HFFc6 (cell line): ENCODE measurements at places on chromosomes 1 and 21.
A peak's percentile ranks its signal among the peaks of the same experiment; 100 is the strongest.

DNA sequence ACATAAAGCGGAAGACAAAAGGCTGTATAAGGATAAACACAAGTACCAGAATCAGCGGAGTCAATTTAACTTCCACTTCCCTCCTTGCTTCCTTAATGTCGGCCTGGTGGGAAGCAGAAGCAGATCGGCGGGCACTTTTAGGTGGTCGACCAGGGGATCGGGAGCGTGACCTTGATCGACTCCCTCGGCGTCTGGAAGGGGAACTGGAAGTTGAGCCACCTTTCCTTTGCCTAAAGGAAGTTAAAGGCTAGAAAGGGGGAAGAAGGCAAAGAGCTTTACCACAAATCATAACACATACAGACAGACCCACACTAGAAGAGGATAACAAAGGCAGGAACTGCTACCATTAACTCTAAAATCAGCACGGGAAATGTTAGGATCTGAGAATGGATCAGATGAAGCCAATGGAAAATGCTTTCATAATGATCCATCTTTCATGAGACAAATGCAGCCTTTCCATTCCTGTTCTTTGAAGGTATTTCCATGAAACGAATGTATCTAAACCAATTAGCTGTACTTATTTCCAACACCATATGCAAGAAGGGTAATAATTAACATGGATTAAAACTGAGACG is 5.7 kb downstream of the LBR start:
- H3K27me3 ChIP-seq = peaks cover 3% of the 10 kb centered on the region; the same call in 1 of the 2 replicates
- H3K27ac ChIP-seq = peak overlapping the region; percentile 46
- DNase-seq = no peak
- H3K36me3 ChIP-seq = peaks cover 13% of the 10 kb centered on the region

DNA sequence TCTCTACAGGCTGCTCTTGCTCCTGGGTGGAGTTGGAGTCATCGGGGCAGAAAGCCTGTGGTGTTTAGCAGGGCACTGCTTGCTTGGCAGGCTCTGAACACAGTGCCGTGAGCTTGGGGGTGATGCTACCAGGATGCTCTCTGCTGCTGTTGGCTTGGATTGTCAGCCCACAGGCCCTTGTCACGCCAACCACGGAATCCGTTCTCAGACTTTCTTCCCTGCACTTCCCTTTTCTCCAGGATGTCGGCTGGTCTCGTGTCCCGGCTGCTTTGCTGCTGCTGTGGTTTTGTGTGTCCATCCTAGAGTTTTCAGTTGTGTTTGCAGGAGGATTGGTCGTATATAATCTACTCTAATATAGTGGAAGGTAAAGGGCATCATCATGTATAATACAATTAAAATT is 44.4 kb upstream of the TTC34 start:
- no peaks in the 10 kb centered on the region; the same call in 1 of the 2 replicates for H3K36me3 ChIP-seq
- H3K27me3 ChIP-seq = peaks cover 7% of the 10 kb centered on the region; the same call in 1 of the 2 replicates
- no peak overlapping the region for H3K27ac ChIP-seq
- H3K4me3 ChIP-seq = no peak overlapping the region
- no peak for DNase-seq

GRCh38 chr21:38136201-38136600 is 120.6 kb upstream of the KCNJ15 start:
- H3K27me3 ChIP-seq = peaks cover 7% of the 10 kb centered on the region; the same call in 1 of the 2 replicates
- peak; percentile 50 for DNase-seq
- H3K4me3 ChIP-seq = no peak overlapping the region
- no peak overlapping the region for H3K27ac ChIP-seq
- peaks cover 16% of the 10 kb centered on the region for H3K4me1 ChIP-seq

DNA sequence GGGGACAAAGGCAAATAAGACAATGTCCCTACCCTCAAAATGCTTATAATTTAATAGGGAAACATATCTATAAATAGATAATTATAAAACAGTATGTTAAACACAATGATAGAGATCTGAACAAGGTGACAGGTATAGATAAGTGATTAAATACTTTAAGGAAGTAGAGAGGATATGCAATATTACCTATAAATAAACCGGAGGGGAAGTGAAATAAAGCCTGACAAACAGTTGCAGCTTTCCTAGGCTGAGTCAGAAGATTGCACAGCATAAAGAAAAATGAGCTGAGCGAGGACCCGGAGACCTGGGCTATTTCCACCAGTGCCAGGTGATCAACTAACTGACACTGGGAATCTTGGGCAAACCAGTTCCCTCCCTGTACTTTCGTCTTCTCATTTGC is 11.5 kb upstream of the PSRC1 start:
- H3K27ac ChIP-seq = no peak overlapping the region
- H3K36me3 ChIP-seq = no peaks in the 10 kb centered on the region
- H3K4me1 ChIP-seq = peaks cover 24% of the 10 kb centered on the region
- H3K27me3 ChIP-seq = no peaks in the 10 kb centered on the region; the same call in 1 of the 2 replicates

DNA sequence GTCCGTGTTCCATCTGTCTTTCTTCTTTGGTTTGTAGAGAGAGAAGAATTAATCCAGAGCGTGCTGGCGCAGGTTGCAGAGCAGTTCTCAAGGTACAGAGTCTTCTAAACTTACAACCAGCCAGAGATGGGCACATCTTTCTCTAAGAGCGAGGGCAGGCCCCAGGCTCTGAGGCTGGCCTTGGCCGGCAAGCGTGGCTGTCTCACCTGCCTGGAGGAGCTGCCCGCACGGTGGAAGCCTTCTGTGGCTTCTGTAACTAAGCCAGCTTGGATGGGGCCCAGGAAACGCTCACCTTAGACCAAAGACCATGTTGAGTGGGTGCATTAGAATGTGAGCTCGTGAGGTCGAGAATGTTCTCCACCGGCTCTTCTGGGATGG is 78.6 kb downstream of the PDE9A start:
- no peak overlapping the region for H3K4me3 ChIP-seq
- no peak overlapping the region for H3K27ac ChIP-seq
- no peaks in the 10 kb centered on the region for H3K36me3 ChIP-seq

DNA sequence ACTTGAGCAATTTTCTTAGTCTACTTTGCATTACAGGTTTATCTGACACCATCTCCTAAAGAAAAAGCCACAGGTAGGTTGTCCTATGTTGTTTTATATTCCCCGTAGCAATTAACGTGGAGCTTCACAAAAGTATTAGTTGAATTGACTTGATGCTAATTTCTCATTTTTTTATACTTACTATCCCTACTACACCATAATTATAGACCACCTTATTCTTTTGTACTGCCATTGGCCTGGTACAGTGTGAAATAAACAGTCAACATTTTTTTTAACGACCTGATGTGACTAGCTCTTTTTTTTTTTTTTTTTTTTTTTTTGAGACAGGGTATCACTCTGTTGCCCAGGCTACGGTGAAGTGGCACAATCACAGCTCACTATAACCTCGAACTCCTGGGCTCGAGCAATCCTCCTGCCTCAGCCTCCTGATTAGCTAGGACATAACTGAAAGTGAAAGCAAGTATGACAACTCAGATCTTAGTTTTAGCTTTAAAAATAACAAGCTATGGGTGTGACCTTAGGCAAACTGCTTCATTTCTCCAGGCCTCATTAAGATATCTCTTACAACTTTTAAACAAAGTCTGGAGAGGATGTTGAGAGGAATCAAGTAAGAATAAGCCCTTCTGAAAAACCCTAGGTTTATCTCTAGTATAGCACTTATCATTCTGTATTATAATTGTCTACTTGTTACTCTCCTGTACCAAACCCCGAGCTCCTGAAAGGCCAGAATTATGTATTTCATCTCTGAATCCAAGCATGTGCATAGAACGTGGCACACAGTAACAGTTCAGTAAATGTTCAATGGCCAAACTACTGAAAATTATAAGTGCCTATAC is 49.5 kb downstream of the LUZP1 start:
- DNase-seq = no peak
- peaks cover 67% of the 10 kb centered on the region for H3K4me1 ChIP-seq
- no peaks in the 10 kb centered on the region for H3K27me3 ChIP-seq
- H3K27ac ChIP-seq = peak overlapping the region; percentile 62; the same call in 1 of the 2 replicates
- H3K36me3 ChIP-seq = peaks cover 5% of the 10 kb centered on the region; the same call in 1 of the 2 replicates

DNA sequence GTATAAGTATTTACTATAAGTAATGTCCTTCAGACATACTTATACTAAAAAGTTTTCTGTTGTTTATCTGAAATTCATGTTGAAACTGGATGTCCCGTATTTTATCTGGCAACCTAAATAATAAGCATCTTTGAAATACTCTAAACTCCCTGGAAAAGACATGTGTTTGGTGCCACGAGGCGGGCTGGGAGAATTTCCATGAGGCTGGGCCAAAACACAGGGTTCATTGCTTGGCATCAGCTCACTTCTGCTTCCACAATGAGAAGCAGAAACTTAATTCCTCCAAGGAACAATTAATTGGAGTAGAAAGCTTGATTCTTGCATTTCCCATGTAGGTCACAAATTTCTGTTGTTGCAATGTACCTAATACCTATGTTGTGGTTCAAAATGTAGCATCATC is 110.2 kb downstream of the PSMG1 start:
- H3K27ac ChIP-seq = no peak overlapping the region
- H3K36me3 ChIP-seq = peaks cover 29% of the 10 kb centered on the region; the same call in 1 of the 2 replicates
- H3K4me3 ChIP-seq = no peak overlapping the region
- DNase-seq = no peak

GRCh38 chr21:27134516-27134915 is 167.6 kb upstream of the ADAMTS5 start:
- DNase-seq = no peak
- no peak overlapping the region for H3K27ac ChIP-seq
- no peaks in the 10 kb centered on the region; the same call in none of the 2 replicates for H3K27me3 ChIP-seq
- no peaks in the 10 kb centered on the region for H3K36me3 ChIP-seq
- H3K4me3 ChIP-seq = no peak overlapping the region
- H3K4me1 ChIP-seq = peaks cover 5% of the 10 kb centered on the region

DNA sequence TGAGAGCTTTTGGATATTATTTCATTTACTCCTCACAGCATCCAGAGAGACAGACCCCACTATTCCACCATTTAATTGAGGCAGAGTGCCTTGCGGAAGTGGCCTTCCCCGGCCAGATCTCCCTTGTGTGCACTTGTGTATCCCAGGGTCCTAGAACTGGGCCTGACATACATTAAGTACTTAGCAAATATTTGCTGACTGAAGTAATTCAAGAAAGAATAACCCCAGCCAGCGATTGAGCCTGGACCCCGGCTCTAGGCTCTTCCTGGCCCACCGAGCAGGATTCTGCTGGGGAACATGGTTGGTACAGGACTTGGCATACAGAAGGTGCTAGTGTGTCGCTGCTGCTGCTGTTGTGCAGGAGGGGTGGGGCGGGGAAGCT is 8.4 kb downstream of the DMRTA2 start:
- peaks cover 62% of the 10 kb centered on the region for H3K27me3 ChIP-seq
- no peak overlapping the region for H3K27ac ChIP-seq
- H3K36me3 ChIP-seq = no peaks in the 10 kb centered on the region; the same call in 1 of the 2 replicates
- DNase-seq = no peak

- H3K4me1 ChIP-seq = peaks cover 90% of the 10 kb centered on the region
- peak overlapping the region; percentile 76 for H3K27ac ChIP-seq
- H3K36me3 ChIP-seq = peaks cover 28% of the 10 kb centered on the region
- peak overlapping the region; percentile 74 for H3K4me3 ChIP-seq
These were observed 74.6 kb downstream of the DNTTIP2 start for GRCh38 chr1:93804412-93804811.

DNA sequence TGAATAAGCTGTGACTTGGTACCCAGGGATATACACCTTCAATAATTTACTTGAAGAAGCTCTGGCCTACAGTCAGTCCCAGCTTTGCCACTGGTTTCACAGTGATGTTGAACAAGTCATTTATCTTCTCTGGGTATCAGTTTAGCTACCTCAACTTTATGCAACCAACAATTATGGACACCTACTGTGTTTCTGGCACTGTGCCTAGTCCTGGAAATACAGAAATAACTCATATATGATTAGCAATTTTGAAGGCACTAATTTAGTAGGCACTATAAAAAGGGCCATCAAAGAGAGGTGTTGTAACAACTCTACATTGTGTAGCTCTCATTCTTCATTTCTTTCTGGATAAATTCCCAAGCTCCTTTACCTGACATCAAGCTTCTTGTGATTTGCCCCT is 88.6 kb upstream of the SPATA6 start:
- H3K27me3 ChIP-seq = no peaks in the 10 kb centered on the region; the same call in 1 of the 2 replicates
- no peak overlapping the region for H3K4me3 ChIP-seq
- no peak overlapping the region for H3K27ac ChIP-seq
- no peaks in the 10 kb centered on the region for H3K4me1 ChIP-seq
- DNase-seq = no peak
- no peaks in the 10 kb centered on the region; the same call in 1 of the 2 replicates for H3K36me3 ChIP-seq

- peaks cover 20% of the 10 kb centered on the region for H3K36me3 ChIP-seq
- no peak overlapping the region for H3K4me3 ChIP-seq
- H3K27ac ChIP-seq = no peak overlapping the region
- no peak for DNase-seq
- H3K4me1 ChIP-seq = peaks cover 5% of the 10 kb centered on the region; the same call in 1 of the 2 replicates
- H3K27me3 ChIP-seq = peaks cover 6% of the 10 kb centered on the region
These were observed 411 bp downstream of the FAM229A start for GRCh38 chr1:32361674-32362473.

DNA sequence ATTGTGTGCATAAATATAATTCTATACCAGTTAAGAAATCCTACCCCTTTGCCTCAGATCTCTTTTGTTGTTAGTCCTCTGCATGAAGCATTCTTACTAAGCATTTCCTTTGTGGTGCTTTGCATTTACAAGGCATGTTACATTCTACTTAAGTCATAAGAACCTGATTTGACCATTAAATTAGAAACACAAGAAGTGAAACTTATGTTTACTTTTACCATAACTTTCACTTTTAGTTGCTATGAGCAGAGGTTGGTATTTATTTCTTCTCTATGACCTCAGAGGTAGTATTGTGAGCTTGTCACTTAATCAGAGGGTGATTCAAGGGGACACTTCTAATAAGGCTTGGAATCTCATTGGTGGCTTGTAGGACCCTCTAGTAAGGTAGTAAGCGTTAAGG is 9.0 kb downstream of the FAM20B start:
- H3K36me3 ChIP-seq = peaks cover 11% of the 10 kb centered on the region
- peak; percentile 63 for DNase-seq

- peaks cover 14% of the 10 kb centered on the region for H3K36me3 ChIP-seq
- H3K4me3 ChIP-seq = no peak overlapping the region
- no peak for DNase-seq
- H3K27me3 ChIP-seq = no peaks in the 10 kb centered on the region
These were observed 12.6 kb upstream of the STX12 start for GRCh38 chr1:27760426-27760825.

DNA sequence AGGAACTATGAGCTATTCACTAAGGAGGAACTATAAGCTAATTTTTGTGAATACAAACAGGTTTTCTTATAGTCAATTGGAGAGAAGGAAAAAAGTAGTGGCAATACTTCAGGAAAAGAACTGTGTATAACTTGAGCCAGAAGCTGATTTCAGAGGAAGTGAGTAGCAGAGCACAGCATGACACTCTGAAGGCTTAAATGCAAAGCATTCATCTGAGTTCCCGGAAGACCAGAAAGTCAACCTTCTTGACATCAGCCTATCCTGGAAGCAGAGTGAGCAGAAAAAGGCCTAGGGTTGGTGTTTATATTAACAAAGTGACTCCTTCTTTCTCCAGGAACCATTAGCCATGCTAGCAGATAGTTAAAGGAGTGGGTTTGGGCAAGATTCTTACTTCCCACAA is 545.2 kb downstream of the MRPL39 start:
- peaks cover 18% of the 10 kb centered on the region; the same call in 1 of the 2 replicates for H3K4me1 ChIP-seq
- H3K4me3 ChIP-seq = no peak overlapping the region
- H3K36me3 ChIP-seq = no peaks in the 10 kb centered on the region; the same call in 1 of the 2 replicates
- H3K27me3 ChIP-seq = no peaks in the 10 kb centered on the region
- no peak overlapping the region for H3K27ac ChIP-seq
